NCI-H1694 (cell line): ENCODE measurements at places on chromosomes 12 and 14.
A peak's percentile ranks its signal among the peaks of the same experiment; 100 is the strongest.

GRCh38 chr12:104721039-104721405 is 237.1 kb downstream of the SLC41A2 start:
- DNase-seq: no peak

DNA sequence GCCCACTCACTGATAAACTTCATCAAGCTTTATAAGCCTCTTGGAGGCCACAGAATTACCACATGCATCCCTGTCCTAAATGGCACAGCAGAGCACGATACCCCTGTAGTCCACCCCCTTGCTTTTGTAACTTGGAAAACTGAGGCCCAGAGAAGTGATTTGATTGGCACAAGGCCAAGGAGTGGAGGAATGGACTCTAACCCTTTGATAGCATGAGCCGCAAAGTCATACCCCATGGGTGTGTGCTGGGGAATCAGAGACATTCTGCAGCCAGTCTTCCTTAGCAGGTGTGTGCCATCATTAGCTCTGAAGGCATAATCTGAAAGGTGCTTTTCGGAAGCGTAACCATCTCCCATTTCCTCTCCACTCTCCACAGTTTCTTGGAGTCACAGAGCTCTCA is 28.5 kb upstream of the PWP1 start:
- DNase-seq: no peak

DNA sequence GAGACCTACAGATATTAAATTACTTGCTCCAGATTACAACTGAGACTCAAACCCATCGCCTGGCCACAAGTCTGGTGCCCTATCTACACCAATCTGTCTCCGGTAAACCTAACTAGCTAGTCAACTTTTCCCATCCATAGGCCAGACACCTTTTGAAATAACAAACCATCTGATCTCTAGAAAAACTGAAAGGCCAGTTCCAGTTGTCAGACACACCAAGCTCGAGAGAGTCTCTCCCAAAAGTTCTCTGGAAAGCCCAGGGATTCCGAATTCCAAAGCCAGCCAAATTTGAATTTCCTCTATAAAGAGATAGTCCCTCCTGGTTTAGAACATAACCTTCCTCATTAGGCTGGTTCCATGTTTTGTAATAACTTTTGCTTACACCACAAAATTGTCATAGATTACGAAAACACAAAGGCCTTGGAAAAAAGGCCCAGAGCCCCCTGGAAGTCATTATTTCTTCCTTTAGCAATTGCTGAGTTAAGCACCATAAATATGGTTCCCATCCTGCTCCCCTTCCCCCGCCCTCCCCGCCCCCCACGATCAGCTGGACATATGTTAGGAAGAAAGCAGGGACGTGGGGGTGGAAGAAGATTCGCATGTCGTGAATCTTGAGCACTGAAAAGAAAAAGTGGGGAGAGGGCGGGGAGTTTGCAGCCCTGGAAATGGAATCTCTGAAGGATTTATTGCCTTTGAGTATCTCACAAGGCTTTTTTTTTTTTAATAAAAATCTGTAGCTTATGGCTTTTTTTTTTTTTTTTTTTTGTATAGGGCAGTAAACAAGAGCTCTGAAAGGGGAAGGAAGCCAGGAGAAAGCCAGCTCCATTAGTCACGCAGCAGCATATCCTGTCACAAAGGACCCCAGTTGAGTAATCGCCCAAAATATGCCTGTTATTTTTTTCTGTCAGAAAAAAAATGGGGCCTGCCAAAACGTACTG is 110.4 kb downstream of the ZFP36L1 start:
- DNase-seq: no peak

DNA sequence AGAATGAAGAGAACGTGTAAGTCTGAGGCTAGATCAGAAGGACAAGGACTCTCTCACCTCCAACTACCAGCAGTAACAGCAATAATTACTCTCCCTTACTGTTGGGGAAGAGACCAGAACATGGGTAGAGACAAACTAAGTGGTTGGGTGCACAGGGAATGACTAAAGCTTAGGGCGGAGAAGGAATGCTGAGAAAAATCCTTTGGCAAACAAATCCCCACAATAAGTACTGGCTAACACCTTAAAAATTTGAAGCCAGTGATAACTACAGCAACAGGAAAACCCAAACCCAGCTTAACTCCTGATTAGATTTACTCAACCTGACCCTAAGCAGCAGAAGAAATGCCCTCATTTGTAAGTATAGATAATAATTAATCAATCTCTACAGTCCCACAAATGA is 759.0 kb downstream of the AACS start:
- no peak for DNase-seq

DNA sequence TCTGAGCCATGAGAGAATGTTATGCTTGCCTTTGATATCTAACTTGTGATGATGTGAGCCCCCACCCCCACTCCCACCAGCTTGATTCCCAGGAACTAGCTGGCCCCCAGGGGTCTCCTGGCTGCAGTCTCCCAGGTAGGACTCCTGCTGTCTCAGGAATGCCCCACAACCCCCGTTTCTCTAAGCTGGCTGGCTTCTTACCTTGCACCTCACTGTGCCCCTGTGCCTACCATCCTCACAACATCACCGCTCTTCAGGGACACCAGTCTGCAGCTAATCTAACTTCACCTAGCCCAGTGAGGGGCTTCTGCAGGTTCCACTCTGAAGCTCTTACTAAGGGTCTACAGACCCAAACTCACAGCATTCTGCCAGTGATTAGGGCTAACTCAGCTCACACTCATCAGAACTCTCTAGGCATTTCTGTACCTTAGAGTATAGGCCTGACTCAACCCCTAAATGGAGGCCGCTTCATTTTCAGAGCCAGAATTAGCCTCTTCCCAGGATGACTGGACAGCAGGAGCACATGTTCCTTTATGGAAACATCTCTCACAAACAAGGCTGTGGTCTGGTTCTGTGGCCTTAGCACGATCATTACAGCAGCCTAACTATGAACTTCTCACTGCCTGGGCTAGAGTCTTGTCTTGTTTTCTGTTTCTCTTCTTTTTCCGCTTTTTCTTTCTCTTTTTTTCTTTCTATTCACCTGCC is 72.8 kb upstream of the IFNG-AS1 start:
- no peak for DNase-seq

DNA sequence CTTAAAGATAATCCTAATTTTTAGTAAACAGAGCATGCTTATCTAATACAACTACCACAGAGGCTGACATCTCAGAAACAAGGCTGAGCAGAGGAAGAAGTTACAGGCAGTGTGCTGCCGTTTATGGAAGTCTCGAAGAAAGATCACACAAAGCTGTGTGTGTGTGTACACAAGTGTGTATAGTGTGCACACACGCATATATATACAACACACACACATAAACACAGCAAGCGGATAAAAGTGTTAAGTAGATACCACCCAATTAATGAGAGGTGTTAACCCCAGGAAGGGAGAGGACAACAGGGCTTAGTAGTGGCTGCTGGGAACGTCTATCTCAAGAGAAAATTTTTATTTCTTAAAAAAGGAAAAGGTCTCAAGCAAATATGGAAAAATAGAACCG is 15.3 kb downstream of the CCDC88C start:
- no peak for DNase-seq

DNA sequence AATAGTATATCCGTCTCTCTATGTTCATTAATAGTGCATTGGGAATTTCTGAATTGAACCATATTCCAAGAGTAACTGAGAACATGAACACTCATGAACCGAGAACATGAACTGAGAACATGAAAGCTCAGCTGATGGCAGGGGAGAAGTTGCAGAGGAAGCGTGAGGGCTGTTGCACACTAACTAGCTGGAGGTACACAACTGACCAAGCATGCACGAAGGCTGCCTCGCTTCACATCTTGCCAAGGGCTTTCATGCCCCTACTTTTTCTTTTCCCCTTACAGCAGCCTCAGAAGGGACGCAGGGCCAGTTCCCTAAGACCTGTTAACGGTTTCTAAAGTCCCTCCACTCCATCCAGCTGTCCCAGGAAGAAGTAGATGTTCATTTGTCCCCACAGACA is 4.3 kb downstream of the RNASE1 start:
- DNase-seq: no peak

GRCh38 chr14:55701638-55702037 is 121.6 kb downstream of the KTN1 start:
- no peak for DNase-seq

DNA sequence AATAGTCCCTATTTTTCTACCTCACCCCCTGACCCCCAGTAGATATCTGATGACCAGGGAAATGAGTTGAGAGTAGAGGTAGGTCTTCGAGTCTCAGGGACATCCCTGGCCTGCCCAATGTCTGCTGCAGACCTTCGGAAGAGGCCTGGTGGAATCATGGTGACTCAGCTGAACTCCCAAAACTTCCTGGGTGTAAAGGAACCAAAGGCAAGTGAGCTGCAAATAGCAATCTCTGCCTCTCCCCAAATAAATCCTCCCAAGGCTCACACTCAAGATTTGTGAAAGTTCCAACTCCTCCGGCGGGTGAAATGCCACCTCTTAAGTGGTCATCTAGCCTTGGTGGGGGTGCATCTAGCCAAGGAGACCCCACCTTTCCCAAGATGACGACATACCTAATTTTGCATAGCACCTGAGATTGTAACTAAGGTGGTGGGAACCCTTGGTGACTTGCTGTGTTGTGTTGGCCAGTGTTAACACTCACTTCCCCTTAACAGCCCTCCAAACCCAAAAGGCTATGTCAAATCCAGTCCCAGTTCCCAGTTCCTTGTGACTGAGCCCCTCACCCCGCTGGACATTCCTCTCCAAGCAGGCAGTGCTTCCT is 6.3 kb downstream of the ZFP36L1 start:
- DNase-seq: no peak

DNA sequence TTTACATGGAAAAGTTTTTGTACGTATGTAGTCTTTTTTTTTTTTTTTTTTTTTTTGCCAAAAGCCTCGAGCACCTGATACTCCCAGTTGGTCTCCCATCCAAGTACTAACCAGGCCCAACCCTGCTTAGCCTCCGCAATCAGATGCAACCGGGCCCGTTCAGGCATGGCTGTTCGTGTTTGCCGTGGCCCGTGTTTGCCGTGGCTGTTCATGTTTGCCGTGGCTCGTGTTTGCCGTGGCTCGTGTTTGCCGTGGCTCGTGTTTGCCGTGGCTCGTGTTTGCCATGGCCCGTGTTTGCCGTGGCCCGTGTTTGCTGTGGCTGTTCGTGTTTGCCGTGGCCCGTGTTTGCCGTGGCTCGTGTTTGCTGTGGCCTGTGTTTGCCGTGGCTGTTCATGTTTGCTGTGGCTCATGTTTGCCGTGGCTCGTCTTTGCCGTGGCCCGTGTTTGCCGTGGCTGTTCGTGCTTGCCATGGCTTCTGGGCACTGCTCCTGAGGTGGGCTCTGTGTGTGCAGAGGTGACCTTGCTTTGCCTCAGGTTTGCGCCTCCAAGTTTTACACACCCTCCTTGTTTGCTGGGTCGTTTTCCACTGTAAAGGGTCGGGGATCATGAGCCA is 26.8 kb upstream of the MMP17 start:
- DNase-seq: no peak

GRCh38 chr14:23299986-23300686 is 2.5 kb downstream of the PPP1R3E start:
- no peak for DNase-seq

DNA sequence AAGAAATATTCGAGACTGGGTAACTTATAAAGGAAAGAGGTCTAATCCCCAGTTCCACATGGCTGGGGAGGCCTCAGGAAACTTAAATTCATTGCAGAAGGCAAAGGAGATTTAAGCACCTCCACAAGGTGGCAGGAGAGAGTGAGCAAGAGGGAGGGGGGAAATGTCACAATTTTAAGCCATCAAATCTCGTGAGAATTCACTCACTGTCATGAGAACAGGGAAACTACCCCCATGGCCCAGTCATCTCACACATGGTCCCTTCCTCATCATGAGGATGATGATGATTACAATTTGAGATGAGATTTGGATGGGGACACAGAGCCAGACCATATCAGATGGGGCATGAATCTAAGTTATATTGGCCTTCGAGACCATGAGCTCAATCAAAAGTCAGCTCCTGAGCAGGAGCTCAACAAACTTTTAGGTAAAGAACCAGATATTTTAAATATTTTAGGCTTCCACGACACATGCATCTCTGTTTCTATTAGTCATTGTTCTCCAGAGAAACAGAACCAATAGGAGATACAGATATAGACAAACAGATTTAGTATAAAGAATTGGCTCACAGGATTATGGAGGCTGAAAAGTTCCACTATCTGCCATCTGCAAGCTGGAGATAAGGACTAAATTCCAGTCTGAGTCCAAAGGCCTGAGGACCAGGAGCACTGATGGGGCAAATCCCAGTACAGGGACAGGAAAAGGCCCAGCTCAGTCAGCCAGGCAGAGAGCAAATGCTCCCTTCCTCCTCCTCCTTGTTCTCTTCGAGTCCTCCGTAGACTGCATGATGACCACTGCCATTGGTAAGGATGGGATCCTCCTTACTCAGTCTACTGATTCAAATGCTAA is 24.9 kb downstream of the DGLUCY start:
- peak; percentile 69 for DNase-seq

- DNase-seq: no peak
Measured at GRCh38 chr12:68303850-68304249, 28.3 kb downstream of the MDM1 start.

GRCh38 chr14:99732436-99733210 is 48.5 kb downstream of the CYP46A1 start:
- DNase-seq: no peak

DNA sequence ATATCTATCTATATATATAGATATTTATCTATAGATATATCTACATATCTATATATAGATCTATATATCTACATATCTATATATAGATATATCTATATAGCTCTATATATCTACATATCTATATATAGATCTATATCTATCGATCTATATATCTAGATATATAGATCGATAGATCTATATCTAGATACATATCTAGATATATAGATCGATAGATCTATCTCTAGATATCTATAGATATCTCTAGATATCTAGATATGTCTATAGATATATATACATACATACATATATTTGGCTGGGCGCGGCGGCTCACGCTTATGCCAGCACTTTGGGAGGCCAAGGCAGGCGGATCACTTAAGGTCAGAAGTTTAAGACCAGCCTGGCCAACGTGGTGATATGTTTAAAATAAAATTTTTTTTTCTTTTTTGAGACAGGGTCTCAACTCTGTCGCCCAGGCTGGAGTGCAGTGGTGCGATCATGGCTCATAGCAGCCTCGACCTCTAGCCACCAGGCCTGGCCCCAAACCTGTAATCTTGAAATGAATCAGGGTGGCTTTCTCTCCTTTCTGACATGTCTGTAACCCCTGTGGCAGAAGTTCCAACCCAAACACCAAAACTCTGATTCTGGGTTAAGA is 18.1 kb downstream of the ARPC3 start:
- no peak for DNase-seq

- DNase-seq: no peak
Measured at GRCh38 chr14:34843011-34843554, 32.1 kb downstream of the BAZ1A start.

GRCh38 chr12:125092108-125092871 is 27.1 kb downstream of the AACS start:
- DNase-seq: no peak

DNA sequence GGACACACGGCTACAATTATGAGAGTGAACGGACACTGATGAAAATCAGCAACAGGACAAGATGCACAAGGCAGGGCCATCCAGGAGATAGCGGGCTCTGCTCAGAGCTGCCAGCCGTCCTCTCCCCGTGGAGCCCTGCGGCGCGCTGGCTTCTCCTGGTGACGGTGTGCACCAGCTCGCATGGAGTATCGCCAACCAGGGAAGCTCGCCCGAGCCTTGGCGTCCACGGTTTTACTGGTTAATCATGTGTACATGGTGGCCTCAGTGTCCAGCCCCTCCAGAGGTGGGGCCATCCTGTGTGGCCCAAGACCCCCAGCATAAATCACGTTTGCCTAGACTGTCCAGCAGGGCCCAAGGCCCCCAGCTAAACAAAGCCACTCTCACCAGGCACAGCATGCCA is 31.2 kb upstream of the DYNC1H1 start:
- no peak for DNase-seq
